ENCODE measurements at places on chromosomes 2 and 18.

- no peak for DNase-seq
These were observed 926.8 kb upstream of the SLC39A10 start for GRCh38 chr2:194730266-194730665.

GRCh38 chr2:229431327-229431954, 160.4 kb upstream of the PID1 start:
- DNase-seq: peak; percentile 60

GRCh38 chr2:112488201-112488600, 6.2 kb downstream of the TTL start:
- no peak for DNase-seq

- DNase-seq: no peak
These were observed 281.1 kb upstream of the RAB12 start for GRCh38 chr18:8328126-8328525.

GRCh38 chr18:27549335-27550039, 364.4 kb upstream of the CHST9 start:
- no peak for DNase-seq

DNA sequence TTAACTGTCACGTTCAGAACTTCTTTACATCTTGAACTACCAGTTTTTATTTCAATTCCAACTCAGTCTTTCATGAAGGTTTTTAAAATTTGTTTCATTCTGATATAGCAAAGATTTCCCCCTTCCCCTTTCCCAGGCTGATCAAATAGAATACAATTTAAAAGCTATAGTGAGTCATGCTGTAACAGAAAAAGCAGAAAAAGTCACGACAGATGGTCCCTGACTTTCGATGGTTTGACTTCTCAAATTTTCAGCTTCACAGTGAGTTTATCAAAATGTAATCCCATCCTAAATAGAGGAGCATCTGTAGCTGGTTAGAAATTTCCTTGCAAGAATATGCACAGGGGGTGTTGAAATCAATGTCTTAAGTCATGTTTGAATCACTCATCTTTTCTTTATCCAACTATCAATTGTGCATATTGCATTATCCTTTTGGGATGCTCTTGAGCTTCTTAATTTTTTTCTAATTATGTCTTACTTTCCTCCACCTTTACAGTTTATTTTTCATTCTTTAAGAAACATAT, 500.3 kb downstream of the LRP1B start:
- DNase-seq: no peak

GRCh38 chr18:27803957-27804356, 373.0 kb downstream of the CDH2 start:
- no peak for DNase-seq

DNA sequence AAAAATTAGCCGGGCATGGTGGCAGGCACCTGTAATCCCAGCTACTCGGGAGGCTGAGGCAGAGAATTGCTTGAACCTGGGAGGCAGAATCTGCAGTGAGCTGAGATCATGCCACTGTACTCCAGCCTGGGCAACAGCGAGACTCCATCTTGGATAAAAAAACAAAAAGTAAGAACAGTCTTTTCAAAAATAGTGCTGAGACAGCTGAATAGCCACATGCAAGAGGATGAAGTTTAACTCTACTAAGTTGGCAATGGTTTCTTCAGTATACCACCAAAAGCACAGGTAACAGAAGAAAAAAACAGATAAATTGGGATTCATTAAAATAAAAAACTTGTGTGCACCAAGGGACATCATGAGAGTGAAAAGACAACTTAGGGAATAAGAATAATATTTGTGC, 112.4 kb downstream of the HS6ST1 start:
- DNase-seq: no peak

DNA sequence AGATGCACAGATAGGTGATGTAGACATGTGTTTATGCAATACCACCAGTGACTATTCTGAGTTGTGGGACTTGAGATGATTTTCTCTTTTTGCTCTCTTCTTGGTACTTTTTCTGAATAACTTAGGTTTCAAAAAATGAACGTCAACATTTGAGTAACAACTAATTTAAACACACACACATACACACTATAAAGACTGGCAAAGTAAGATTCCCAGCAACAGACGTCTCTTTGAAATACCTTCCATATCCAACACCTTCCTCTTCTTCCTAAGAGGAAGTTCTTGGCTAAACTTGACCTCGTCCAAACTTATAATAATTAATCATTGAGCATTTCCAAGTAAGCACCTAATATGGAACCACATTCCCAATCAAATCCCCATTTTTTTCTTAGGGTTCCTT, 81.6 kb upstream of the RGPD4 start:
- no peak for DNase-seq

DNA sequence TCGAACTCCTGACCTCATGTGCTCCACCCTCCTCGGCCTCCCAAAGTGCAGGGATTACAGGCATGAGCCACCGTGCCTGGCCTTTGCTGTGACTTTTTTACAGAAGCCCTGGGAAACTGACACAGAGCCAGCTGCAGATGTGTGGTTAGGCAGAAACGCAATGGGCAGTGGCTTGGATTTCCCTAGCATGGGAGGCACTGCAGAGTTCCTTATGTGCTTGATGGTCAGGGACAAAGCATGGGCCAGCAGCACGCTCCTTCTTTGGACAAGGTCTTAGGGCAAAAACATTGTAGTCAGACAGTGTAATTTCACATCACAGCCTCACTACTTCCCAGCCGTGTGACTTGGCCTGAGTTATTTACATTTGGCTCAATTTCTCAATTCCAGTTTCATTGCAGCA, 153.9 kb downstream of the RNF144A start:
- no peak for DNase-seq

DNA sequence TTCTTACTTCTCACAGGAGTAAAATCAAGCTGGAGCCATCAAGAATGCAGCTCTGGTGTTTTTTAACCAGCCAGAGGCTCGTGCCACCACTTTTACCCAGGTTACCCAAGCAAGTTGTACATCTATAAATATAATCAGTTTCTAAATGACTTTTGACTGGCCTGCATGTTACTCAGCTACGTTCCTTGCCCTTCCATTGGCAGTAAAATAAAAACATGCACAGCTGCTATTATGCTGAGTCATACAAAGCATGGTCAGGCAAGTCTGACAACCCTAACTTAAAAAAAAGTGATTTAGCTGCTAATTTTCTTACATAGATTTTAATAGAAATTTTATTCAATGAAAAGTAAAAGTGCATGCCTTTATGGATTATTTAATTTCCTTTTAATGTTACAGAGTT, 111.7 kb upstream of the CSRNP3 start:
- peak; percentile 10 for DNase-seq

- DNase-seq: peak; percentile 76
These were observed 90.2 kb downstream of the BCL11A start for GRCh38 chr2:60463249-60463648.

DNA sequence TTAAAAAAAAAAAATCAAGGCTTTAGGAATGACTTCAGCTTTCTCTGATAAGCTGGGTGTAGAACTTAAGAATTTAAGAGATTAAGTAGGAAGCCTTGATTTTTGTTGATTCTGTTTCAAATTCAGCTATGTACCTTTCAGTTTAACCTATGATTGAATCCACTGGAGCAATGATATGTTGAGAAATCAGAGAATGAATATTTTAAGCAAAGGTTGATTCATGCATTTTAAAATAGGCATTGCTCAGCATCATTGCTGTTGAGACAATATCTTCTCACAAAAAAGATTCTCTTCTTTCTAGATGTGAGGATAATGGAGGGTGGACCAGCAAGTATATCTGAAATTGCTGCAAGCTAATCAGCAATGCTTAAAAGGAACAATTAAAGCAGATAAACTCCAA, 109.8 kb downstream of the MAP3K20 start:
- no peak for DNase-seq

- no peak for DNase-seq
These were observed 16.8 kb upstream of the BOK start for GRCh38 chr2:241541564-241542277.

- peak; percentile 83 for DNase-seq
These were observed 1.3 kb upstream of the SMAD2 start for GRCh38 chr18:47931718-47932103.

- peak; percentile 77 for DNase-seq
These were observed 22.8 kb upstream of the MYO3B start for GRCh38 chr2:170155022-170155722.

GRCh38 chr2:16030206-16031057, 90.1 kb downstream of the MYCN start:
- DNase-seq: no peak

- DNase-seq: no peak
These were observed 586.6 kb upstream of the KLHL29 start for GRCh38 chr2:22798386-22798785.

DNA sequence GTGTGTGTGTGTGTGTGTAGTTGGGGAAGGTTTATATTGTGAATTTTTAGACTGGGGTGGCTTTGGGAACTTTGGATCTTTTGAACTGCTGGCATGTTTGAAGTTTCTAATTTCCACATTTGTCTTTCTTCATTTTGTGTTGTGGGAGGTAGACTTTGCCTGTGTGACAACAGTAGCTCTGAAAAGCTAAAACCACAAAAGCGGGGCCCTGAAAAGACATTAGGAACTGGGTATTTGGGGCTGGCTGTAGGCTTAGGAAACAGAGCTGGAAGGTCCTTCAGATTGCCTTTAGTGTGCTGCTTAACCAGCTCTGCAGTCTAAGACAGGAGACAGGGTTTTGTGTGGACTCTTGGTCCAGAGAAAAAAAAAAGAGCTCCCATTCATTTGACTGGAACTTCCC, 27.2 kb upstream of the DOCK10 start:
- DNase-seq: no peak

GRCh38 chr2:39325966-39326365, 82.2 kb upstream of the CDKL4 start:
- no peak for DNase-seq

- no peak for DNase-seq
These were observed 151.2 kb downstream of the STK39 start for GRCh38 chr2:168096158-168096557.

GRCh38 chr2:102603904-102604303, 15.4 kb upstream of the SLC9A2 start:
- DNase-seq: peak; percentile 63

GRCh38 chr2:11397513-11397912, 53.1 kb upstream of the ROCK2 start:
- DNase-seq: no peak

DNA sequence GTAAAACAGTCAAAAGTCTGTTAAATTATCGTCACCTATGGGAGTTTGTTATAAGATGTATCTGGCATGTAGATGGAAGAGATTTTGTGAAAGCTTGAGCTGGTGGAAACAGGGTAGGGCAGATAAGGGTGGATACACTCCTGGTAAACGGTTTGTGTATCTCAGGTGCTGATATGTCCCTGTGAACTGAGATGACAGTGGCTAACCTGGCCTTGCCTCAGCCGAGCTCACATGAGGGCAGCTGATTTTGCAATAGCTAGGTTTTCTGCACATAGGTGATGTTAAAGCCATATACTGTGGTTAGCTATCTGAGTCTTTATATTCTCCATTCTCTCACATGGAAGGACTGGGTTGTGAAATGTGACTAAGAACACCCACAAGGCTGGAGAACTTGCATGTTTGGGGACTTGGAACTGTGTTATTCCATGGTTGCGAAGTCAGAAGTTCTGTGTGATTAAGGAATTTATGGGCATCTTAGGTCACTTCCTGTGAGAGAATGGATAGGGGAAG, 205.1 kb downstream of the TPGS2 start:
- no peak for DNase-seq

GRCh38 chr2:36438449-36438977, 82.9 kb downstream of the CRIM1 start:
- DNase-seq: no peak

- DNase-seq: peak; percentile 67
These were observed 368.1 kb downstream of the ZEB2 start for GRCh38 chr2:144151851-144152250.

GRCh38 chr2:48912110-48912509, 156.6 kb upstream of the LHCGR start:
- DNase-seq: no peak

GRCh38 chr2:98795891-98796676, 65.2 kb upstream of the MGAT4A start:
- DNase-seq: no peak

DNA sequence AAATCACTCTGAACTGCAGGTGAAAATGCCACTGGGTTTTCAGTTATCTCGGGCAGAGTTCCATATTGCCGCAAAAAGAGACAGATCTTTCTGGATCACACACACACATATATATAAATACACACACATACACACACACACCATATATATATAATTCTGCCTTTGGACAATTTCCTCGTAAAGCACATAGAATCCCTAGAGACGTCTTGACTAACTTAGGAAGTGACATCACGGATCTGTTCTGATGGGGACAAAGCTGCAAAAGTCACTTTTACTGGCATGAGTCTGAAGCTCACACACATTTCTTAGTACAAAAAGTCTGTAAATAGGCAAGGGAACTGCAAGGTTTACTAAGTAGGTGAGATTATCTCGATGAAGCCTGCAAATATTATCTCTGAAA, 28.6 kb upstream of the MBOAT2 start:
- no peak for DNase-seq

DNA sequence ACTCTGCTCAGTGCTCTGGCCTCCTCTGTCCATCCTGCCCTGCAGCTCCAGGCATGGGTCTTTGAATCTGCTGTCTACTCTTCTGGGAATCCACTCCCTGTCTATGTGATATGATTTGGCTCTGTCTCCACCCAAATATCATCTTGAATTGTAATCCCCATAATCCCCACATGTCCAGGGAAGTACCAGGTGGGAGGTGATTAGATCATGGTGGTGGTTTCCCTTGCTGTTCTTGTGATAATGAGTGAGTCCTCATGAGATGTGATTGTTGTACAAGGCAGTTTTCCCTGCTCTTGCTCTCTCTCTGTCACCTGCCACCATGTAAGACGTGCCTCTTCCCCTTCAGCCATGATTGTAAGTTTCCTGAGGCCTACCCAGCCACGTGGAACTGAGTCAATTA, 881.8 kb upstream of the ID2 start:
- DNase-seq: no peak

- DNase-seq: no peak
These were observed 15.2 kb upstream of the KCNJ13 start for GRCh38 chr2:232791518-232791917.

DNA sequence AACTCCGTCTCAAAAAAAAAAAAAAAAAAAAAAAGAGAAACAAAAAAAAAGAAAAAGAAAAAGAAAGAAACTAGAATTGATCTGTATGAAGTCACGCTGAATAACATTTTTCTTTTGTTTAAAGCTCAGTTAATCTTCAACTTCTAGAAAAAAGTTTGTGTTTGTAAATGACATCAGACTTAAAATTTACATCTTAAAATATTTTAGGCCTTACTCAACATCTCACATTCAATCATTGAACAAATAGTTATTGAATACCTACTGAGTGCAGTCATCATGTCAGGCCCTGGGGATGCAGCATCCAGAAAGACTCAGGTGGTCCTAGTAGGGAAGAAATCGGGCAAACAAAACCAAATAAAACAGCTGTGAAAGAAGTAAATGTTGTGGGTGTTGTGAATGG, 292.3 kb upstream of the FANCL start:
- no peak for DNase-seq

- DNase-seq: peak; percentile 40
These were observed 81.7 kb downstream of the SPRED2 start for GRCh38 chr2:65350651-65351056.

DNA sequence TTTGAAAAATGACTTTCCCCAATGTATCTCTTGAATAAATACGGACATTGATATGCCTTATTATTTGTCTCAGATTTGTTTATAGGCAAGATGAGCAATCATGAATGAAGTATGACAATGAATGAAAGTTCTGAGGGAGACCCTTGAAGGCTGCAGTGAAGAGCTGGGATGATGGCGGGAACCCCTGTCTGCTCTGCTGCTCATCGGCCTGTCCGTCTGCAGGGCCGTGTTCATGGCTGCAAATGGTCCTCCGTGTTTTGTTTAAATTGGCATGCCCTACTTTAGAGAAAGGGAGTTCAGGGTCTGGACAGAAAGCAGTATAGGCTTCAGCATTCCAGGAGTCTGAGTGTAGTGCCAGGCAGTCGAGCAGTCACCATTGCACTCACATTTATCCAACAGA, 1.2 kb upstream of the HS1BP3 start:
- DNase-seq: no peak

Measured in hematopoietic multipotent progenitor cell treated with erythropoietin and hydrocortisone succinate and interleukin-3 and kit ligand, for 6 days (in vitro differentiated cells).